ENCODE measurements at places on chromosomes 1 and 21.

DNA sequence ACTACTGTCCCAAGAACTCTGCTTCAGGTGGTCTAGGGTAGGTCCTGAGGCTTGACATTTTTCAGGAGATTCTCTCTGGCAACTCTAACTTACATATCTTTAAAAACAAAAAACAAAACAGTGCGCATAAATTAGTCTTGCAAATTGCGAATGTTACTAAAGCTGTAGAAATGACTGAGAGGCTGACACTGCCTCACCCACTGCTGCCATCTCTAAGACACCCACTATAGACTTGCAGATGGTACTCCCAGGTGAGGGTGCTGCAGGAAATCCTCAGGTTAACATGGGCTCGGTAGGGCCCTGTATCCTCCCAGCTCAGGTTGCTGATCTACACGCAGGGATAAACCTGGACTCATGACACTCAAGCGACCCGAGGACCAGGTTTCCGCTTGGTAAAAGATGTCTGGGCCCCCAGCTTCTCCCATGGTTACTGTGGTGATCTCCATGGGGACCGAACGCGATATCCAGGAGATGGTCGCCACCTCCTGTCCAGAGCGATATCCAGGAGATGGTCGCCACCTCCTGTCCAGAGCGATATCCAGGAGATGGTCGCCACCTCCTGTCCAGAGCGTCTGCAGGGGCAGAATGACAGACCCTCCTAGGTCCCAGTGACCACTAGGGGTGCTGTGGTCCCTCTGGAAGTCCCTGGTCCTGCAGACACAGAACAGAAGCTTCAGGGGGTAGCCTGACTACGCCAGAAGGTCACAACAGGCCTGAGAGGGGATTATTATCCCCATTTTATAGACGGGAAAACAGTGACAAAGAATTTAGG, 16.2 kb upstream of the LY9 start:
- peak; percentile 66 for DNase-seq

DNA sequence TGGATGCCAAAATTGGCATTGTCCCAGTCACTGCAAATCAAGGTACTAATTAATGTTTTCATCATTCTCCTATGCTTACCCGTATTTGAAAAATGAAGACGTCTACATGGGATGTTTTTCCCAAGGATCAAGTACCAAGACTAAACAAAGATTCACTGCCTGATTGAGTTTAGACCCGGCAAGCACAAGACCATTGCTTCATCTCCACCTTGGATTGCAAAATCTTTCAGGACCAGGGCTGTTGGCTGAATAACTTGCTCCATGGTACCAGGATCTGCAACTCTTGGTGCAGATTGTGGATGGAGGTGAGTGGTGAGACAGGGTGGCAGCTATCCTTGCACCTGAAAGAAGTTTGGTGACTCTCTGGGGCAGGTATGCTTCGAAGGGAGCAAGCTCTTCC, 122.5 kb upstream of the ETS2 start:
- DNase-seq = peak; percentile 9

GRCh38 chr1:168410464-168410863, 129.8 kb downstream of the TBX19 start:
- no peak for DNase-seq

GRCh38 chr1:43311521-43311920, 10.7 kb downstream of the TIE1 start:
- no peak for DNase-seq

DNA sequence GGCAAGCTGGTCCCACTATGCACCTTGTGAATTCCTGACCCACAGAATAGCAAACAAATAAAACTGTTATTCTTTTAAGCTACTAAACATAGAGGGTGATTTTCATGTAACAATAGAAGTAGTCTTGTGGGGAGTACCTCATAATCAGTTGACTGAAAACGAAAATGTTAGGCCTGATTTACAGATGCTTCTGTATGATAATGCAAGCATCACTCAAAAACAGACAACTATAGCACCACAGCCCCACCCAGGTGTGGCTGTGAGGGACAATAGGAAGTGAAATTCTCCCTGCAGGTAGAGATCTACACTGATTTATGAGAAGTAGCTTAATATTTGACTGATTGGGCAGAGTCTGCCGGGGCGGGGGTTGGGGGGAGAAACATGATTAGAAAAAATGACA, 26.5 kb upstream of the KRTAP19-8 start:
- no peak for DNase-seq

All from NB4 (cell line).